ENCODE measurements at places on chromosomes 2 and 18.
A peak's percentile ranks its signal among the peaks of the same experiment; 100 is the strongest.

- no peak for DNase-seq
Measured at GRCh38 chr2:172842511-172843265, 107.0 kb downstream of the RAPGEF4 start.

- DNase-seq = no peak
Measured at GRCh38 chr2:10471046-10471571, 23.0 kb upstream of the ODC1 start.

- no peak for DNase-seq
Measured at GRCh38 chr2:104856086-104856972, 2.4 kb downstream of the POU3F3 start.

DNA sequence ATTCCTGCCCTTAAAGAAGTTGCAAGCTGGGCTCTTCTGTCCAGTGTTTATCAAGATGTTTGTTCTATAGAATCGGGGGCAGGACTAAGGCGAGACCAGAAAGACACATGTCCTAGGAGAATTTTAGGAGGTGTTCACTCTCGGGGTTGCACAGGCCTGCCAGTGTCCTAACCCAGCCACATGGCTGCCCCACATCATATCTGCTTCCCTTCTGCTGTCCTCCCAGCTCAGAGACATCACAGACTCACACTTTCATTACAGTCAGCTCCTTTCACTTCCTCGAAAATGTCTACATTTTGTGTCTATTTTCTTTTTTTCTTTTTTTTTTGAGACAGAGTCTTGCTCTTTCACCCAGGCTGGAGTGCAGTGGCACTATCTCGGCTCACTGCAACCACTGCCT lies 10.7 kb upstream of the MRO start:
- no peak for DNase-seq

DNA sequence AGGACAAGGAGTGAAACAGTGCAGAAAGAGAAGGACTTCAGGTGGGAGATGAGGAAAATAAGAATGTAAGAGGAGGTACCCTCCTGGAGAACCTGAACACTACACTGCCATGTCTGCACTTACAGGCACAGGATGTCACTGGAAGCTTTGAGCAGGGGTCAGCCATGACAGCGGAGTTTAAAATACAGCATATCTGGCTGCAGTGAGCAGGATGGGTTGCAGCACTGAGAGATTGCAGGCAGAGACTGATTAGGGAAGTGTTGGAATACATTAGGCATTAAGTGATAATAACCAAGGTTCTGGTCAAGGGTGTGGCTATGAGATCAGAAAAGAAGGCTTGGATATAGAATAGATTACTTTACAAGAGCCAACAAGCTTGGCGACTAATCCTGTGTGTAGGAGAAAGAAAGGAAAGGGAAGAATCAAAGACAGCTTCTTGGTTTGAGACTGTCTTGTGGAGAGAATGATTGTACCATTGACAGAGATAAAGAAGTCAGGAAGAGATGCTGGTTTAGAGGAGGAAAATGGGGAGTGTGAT lies 171.1 kb upstream of the RBMS1 start:
- DNase-seq = no peak

DNA sequence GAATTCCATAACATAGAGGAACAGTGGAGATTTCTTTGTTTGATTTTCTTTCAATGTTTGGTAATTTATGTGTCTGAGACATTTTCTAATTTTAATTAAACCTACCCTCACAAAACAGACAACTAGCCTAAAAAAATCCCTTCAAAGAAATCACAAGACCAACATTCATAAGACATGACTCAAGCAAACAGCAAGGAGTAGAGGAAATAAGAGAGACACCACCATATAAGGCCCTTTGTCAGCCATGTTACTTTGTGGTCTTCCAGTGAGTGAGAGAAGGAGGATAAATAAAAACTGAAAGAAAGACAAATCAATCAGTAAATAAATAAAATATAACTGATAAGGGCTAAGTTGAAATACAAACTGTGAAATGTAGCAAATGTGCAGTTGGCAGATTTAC lies 830.8 kb upstream of the SLC39A10 start:
- DNase-seq = no peak

GRCh38 chr18:37368110-37368954 lies 197.3 kb downstream of the CELF4 start:
- no peak for DNase-seq

DNA sequence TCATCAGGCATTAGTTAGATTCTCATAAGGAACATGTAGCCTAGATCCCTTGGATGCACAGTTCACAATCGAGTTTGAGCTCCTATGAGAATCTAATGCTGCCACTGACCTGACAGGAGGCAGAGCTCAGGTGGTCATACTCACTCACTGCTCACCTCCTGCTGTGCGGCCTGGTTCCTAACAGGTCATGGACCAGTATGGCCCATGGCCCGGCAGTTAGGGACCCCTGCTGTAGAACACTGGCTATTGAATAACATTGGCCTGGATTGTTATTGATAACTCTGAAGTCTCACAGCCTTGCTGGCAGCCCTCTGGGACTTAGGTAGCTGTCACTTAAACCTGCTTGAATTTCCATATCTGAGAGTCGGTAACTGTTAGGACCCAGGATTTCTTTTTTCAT lies 114.5 kb upstream of the ALPP start:
- no peak for DNase-seq

- DNase-seq = no peak
Measured at GRCh38 chr2:185035906-185036305, 437.6 kb downstream of the ZNF804A start.

DNA sequence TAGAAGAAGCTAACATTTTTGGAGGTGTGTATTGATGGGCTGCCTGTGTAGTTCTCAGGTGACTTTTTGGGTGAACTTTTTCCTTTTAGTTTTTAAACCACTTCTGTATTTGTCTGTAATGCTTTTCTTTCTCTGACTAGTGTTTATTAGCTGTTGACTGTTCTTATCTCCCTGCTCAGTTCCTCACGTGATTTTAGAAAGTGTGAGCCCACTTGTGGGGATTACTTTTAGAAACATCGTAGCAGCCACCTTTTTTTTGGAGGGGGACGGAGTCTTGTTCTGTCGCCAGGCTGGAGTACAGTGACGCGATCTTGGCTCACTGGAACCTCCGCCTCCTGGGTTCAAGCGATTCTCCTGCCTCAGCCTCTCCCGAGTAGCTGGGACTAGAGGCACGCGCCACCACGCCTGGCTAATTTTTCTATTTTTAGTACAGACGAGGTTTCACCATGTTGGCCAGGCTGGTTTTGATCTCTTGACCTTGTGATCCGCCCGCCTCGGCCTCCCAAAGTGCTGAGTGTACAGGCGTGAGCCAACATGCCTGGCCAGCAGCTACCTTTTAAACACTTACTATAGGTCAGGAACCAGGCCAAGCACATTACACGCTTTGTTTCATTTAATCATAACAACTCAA lies 9.2 kb upstream of the CDKL4 start:
- no peak for DNase-seq

- no peak for DNase-seq
Measured at GRCh38 chr18:2657788-2658458, 2.4 kb downstream of the SMCHD1 start.

- no peak for DNase-seq
Measured at GRCh38 chr2:234725528-234726264, 226.1 kb upstream of the SH3BP4 start.

GRCh38 chr2:232447091-232447620 lies 8.8 kb upstream of the ALPI start:
- no peak for DNase-seq

GRCh38 chr18:21853016-21853415 lies 112.4 kb downstream of the MIB1 start:
- no peak for DNase-seq

- no peak for DNase-seq
Measured at GRCh38 chr2:187118331-187119099, 269.5 kb upstream of the ZSWIM2 start.

DNA sequence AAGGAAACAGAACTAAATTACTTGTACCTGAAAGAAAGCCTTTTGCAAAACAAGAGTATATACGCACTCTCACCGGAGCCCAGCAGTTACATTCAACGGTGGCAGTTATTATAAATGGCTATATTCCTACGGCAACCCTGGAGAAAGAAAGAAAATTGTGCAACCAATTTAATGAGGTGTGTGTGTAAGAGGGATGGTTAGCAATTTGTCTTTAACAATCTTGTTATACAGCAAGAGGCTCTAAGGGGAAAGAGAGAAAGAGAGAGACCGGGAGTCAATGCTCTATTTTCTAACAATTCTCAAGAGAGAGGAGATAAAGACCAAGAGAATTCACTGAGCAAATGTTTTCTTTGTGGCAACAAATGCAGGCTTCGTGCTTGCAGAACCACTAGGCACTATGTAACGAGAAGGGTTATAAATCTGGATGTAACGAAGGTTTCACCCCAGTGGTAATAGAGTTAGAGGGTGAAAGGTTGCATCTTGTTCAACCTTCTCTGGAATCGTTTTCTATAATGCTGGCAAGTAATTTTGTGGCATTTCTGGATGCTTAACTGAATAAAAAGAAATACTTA lies 359.1 kb upstream of the SPRED2 start:
- DNase-seq = no peak

- DNase-seq = no peak
Measured at GRCh38 chr2:144237830-144238627, 281.9 kb downstream of the ZEB2 start.

DNA sequence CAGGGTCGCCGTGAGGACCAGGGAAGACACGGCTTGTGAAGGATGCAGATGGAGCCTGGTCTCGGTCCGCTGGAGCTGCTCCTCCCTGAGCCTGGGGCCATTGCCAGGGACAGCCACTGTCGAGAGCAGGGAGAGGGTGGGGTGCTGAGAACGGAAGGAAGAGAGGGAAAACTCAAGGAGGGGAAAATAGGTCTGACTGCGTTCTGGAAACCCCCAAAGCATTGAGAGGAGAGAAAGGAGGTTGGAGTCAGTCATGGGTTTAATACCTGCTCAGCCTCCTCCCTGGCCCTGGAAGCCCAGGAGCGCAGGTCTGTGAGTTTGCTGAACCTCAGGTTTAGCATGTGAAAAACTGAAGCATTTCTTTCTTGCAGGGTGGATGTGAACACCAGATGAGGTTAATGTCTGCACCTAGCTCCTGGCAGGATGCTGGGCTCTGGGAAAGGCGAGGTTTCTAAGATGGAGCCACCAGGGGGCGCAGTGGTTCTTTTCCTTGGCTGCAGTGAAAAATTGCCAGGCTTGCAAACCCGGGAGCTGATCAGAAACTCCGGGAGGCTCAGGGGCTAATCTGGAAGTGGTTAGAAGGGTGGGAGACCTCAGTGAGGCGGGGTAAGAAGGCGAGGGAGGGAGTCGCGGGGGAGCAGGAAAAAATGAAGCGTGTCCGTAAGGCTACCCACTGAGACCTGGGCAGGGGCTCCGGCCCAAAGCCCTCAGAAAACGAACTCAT lies 33.6 kb upstream of the RNF149 start:
- DNase-seq = peak; percentile 64

GRCh38 chr2:220101980-220102379 lies 474.6 kb downstream of the SLC4A3 start:
- no peak for DNase-seq

DNA sequence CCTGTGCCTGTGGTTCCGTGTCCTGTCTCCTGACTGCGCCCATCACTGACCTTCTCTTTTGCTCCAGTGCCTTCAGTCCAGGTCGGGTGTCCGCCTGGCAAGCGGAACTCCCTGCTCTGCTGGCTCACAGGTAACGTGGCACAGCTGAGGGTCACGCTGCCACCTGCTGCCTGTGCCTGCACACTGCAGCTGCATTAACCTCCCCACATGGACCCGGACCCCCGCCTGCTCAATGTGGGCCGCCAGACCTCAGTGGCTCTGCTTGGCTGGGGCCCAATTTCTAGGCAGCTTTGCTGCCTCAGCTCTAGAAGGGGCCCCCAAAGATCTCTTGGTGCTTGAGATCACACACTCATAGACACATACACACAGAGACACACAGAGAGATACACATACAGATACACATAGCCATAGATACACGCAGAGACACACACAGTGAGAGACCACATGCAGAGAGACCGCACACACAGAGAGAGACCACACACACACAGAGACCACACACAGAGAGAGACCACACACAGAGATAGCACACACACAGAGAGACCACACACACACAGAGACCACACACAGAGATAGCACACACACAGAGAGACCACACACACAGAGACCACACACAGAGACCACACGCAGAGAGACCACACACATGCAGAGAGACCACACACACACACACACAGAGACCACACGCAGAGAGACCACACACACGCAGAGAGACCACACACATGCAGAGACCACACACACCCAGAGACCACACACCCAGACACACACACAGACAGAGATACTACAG lies 14.9 kb upstream of the CNNM3 start:
- peak; percentile 35 for DNase-seq

DNA sequence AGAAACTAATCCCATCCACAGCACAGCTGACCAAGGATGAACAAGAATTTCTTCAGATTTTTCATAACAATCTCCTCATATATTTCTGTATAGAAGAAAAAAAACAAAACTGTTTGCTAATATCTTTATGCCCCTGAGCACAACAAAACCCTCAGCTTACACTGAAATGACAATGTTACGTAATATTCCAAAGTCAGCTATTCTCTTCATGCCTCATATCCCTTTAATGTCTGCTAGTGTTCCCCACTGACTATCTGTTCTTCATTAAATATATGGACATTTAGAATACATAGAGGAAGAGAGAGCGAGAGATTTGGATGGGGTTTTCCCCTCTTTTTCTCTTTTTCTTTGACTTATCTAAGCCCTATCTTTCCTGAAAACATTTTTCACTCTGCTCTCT lies 87.9 kb upstream of the GULP1 start:
- DNase-seq = no peak

GRCh38 chr2:16362611-16363010 lies 303.0 kb downstream of the CYRIA start:
- no peak for DNase-seq

DNA sequence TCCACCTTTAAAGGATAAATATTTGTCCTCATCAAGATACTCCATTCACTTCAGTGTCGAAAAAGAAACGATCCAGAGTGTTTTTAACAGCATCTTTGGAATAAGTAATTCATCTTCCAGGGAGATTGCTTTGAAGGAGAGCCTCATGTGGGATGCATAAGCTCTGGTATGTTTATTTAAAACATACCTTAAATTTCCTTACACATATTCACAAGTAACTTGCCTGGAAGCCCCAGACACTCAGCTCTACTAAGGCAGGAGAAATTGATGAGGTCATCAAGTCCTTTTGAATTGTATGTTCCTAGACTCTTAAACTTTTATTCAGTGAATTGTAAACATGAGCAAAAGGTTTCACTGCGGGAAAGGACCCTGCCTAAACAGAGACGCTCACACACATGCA lies 103.0 kb downstream of the CDK15 start:
- DNase-seq = no peak

GRCh38 chr2:54716375-54716774 lies 7.1 kb upstream of the EML6 start:
- DNase-seq = no peak

DNA sequence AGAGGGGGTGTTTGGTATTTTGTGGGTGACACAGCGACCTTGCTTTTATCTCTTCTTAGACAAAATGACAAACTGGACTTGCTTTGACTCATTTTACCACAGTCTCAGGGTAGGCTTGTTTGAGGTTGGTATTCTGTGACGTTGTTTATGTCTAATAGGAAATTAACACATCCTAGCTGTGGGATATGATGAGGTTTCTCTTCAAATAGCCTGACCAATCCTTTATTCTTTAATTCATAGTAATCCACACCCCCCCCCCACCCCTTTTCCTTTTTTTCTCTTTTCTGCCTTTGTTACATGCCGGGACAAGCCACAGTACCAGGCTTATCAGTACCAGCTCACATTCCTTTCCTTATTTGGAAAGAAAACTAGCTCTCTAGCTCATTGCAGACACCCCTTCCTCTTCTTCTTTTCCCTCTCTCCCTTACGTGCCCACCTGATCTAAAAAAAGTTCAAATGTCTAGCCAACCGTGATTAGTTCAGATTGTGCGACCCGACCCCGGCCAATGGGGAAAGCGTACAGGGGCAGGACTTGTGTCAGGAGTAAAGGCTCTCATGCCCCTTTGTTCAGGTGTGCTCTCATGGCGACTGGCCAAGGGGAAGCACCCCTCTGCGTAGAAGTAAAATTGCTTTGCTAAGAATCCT lies 52.2 kb upstream of the PTPRM start:
- no peak for DNase-seq
